CD4-positive, alpha-beta T cell treated with Interleukin-17A for 1 hour (primary cell): ENCODE measurements at places on chromosomes 2 and 18.

DNA sequence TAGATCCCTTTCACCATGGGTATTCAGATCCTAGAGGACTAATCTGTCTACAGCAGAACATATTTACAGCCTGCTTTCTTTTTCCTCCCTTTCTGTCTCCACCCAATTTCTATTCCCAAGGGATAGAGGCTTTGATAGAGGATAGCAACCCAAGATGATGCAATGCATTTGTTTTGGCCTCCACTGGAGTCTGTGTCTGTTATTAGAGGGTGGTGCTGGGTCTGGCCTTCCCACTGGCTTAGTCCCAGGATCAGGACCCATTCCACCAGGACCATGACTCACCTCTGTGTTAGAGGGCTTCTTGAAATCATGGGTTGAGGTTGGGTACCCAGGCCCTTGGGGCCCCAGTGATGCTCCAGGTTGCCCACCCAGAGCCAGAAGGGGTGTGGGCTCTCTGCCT is 239.7 kb upstream of the TNP1 start:
- no peak for DNase-seq

- DNase-seq, result no peak
These were observed 651.9 kb upstream of the HS6ST1 start for GRCh38 chr2:128970332-128971116.

DNA sequence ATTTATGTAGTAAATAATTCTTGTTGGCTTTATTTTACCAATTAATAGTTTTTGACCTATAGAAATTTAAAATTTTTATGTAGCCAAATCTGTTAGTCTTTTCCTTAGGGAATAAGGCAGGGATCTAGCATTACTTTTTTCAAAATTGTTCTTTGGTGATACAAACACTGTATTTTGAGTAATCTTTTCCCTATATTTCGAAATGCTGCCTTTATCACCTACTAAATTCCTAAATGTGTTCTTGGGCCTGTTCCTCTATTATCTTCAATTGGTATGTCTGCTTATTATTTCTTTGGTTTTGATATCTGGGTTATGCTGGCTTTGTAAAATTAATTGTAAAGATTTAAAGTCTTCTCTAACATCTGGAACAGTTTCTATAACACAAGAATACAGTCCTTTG is 87.5 kb downstream of the DYSF start:
- no peak for DNase-seq

DNA sequence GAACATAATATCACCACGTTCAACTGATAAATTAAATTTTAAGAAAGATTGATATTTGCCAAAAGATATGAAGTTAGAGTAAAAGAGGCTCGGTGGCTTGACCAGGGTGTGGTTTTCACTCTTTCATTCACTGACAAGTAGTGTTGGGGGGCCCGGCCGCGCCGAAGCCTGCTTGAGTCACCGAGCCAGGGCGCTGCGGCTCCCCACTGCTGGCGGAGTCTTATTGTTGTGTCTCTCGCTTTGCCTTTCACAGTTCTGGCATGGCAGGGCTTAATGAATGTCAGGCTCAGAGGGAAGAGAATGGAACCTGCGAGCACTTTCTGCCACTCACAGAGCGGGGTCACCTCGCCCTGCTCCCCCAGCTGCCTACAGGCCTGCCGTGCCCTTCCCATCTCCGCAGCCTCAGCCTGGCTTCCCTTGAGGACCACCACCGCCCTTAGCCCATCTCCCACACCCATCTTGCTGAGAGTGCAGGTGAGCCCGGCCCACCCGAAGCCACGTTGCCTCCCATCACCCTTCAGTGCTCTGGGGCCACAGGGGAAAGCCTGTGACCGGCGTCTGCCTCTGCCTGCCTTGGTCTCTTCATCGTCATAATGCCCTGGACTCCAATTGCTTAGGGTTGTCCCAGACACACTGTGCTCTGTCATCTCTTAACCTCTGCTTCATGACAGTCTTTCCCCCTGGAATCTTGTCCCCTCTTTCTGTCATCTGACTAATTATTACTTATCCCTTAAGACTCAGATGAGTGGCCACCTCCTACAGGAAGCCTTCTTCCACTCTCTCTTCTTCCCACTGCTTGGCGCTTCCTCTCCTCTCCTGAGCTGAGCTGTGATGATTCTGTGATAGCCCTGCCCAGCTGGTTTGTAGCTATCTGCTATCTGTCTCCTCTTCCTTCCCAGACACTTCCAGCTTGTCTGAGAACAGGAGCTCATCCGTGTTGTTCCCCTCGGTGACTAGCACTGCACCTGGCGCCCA is 142.5 kb downstream of the FAM210A start:
- DNase-seq, result no peak

DNA sequence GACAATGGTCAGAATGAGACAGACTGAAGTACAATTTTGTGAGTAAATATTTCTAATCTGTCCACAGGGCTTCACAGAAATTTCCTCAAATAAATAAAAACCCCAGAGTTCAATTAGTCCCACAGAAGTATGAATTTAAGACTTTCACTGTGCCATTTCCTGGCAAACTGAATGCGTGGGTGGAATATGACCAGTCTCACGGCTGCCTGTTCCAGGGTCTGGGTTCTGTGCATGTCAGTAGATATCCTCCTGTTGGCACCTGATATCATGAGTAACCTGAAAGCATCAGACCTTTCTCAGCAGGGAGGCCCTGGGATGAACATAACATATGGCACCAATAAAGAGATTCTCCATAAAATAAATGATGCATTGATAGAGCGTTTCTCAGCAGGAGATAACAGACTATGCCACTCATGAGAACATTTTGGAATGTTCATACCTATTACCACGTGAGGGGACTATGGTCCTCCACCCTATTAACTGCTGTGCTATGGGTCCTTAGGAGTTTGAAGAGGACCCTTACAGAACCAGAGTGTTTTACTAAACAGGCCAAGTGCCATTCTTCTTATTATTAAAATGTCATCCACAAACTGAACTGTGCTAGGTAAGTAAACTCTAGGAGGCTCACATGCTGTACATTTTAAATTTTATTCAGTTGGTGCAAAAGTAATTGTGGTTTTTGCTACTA is 10.6 kb upstream of the MALL start:
- DNase-seq, result no peak

- no peak for DNase-seq
These were observed 21.8 kb upstream of the KCNJ13 start for GRCh38 chr2:232798187-232798586.

DNA sequence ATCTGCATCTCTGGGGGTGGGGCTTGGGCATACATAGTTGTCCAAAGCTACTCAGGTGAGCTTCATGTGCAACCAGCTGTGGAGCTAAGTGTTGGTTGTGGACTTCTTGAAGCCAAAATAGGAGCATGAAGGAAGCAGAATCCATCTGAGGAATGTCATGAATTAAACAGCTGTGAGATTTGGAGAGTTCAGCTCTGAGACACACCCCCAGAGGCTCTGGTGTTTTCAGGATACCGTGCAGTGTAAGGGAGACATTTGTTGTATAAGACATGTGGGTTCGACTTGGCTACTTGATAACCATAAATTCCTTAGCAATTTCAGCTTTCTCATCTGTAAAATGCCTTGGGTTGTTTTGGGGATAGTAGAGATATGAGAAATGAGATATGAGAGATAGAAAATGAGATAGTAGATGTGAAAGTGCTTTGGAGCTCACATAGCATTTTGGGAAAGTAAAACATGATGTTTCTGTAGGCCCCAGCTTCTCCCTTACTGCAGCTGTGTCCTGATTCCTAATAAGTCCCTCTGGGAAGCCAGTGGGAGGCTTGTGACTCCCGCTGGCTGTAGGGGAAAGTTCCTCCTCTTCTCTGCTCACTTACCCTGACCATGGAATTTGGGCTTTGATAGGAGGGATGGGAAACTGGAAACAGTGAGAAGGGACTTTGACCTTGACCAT is 50.0 kb downstream of the DPYSL5 start:
- no peak for DNase-seq

DNA sequence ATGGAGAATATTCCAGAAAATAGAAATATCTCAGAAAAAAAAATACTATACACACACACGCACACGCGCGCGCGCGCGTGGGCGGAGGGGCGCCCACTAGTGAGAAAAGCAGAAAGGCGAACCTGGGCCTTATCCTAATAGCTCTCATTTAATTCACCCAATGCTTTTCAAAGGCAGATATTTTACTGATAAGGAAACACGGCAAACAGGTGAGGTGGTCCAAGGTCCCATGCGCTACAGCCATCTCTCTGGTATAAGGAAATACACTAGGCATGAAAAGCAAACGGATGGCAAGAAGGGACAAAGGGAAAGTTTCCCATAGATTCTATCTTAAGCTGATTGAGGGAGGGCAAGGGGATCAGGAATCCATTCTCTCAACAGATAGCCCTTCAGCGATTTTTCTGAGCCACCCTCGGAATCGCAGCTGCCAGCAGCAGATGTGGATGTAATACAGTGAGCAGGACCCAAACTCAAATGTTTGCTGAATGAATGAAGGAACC is 136.7 kb downstream of the TMEM247 start:
- DNase-seq, result peak; percentile 49

GRCh38 chr2:99190548-99190947 is 9.6 kb downstream of the MRPL30 start:
- no peak for DNase-seq

GRCh38 chr2:41930807-41931566 is 116.8 kb upstream of the PKDCC start:
- DNase-seq, result no peak

GRCh38 chr2:14577843-14578242 is 54.7 kb upstream of the LRATD1 start:
- no peak for DNase-seq

GRCh38 chr18:59737776-59738300 is 40.6 kb upstream of the CCBE1 start:
- no peak for DNase-seq
